ENCODE measurements at places on chromosomes 16 and 17.

DNA sequence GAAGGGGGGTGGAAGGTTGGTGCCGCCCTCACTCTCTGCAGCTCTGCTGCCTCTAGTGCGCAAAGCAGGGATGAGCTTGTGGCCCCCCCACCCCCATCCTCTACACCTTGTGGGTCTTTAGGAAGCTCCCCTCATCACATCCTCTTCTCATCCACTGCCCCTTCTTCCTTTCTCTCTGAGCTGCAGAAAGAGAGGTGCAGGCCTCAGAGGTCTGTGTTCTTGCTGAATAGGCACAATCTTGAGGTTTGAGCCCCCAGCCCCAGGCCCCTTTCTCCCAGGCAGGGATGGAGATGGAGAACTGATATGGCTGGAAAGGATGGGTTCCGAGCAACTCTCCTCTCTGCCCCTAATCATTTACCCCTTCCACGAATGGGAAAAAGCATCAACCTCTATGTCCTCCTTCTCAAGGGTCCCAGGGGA lies 2.6 kb downstream of the CACNA1G start:
- DNase-seq, result no peak

DNA sequence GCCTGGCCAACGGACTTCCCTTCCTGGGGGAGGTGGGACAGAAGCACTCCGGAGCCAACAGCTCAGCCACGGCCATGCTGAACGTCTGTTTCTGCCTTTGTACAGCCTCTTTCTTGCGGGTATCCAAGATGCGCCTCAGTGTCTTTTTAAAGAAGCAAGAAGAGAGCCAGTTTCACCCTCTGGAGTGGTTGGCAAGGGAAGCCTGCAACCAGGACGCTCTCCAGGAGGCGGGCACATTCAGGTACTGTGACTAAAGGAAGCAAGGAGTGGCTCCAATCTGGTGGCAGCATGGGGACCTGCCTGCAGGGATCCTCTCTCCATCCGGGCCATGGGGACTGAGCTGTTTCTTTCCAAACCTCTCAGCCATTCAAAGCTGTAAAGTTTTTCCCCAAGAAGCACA lies 60.6 kb upstream of the ENDOV start:
- DNase-seq, result no peak

DNA sequence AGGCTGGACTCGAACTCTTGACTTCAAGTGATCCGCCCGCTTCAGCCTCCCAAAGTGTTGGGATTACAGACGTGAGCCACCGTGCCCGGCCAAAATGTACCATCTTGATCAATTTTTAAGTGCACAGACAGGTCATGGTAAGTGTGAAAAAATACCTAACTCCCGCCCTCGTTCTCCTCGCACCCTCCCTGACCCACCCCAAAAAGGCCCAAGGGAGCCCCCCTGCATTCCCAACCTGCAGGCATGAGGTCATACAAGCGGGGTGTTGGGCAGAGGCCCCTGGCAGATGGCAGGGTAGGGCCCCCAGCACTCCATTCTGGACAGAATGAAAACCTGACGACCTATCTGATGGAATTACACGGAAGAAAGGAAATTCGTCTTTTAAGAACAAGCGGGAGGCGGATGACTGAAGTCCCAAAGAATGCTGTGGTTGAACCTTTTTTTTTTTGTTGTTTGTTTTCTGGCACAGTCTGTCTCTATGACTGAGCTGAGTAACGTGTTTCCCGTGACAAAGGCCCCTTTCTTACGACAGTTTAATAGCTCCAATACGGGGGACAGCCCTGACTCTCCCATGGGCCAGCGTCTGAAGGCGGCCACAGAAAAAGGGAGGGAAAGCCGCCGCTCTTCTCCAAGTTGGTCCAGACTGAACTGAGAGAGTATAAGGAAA lies 376.4 kb downstream of the SLC39A11 start:
- DNase-seq, result no peak

DNA sequence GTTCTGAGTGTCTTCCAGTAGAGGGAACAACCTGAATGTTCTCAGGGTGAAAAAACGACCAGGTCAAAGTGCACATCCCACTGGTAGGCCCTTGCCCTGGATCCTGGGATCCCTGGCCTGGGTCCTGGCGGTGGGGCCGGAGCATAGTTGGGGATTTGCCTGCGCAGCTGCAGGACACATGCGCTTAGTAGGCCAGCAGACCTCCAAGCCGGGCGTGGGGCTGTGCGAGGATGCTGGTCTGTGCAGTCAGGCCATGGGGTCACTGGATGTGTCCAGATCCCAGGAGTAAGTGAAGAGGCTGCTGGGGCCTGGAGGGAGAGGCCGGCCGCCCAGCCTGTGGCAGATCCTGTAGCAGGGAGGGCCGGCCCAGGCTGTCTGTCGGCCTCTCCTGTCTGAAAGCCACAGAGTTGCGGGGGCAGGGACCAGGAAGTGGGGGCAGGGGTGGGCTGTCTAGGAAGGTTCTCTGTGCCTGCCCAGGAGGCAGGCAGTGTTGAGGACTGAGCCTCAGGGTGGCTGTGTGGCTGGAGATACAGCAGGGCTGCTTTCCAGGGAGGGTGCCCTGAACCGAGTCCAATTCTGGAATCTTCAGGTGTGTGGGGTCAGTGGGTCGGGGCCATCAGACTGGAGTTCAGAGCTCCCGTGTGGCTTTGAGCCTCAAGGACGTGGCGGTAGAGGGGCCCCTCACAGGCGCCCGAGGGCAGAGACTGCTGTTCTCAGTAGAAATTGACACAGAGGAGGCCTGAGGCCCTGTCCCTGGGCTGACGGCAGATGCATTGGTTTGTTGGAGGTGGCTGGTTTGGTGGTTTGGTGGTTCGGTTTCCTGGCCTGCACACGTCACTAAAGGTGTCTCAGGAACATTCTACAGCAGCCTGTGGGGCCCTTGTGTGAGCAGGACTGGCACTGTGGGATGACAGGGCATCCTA lies 17.2 kb upstream of the NUDT16L1 start:
- DNase-seq, result no peak

GRCh38 chr16:7938175-7938574 lies 605.5 kb downstream of the RBFOX1 start:
- DNase-seq, result no peak

DNA sequence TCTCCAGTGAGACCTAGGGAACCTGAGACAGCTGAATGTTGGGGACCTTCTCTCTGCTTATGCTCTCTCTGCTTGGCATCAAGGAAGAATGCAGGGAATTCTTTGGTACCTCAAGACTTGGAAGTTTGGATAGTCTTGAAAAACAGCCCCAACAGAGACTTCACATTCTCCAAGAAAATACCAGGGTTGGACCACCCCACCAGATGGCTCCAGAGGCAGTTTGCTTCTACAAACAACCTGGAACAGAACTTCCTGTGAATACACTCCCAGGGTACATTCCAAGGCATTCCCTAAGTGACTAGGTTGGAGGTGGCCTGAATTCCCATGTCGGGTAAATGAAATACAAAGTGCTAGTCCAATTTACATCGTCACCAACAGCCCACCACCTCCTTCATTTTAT lies 314.4 kb downstream of the PMP22 start:
- DNase-seq, result no peak

DNA sequence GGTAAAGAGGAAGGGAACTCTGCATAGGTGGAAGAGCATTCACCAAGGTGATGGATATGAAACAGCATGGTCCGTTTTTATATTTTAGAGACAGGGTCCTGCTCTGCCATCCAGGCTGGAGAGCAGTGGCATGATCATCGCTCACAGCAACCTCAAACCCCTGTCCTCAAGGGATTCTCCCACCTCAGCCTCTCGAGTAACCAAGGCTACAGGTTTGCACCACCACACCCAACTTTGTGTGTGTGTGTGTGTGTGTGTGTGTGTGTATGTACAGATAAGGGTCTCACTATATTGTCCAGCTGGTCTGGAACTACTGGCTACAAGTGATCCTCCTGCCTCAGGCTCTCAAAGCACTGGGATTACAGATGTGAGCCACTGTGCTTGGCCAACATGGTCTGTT lies 77.5 kb upstream of the NACA2 start:
- DNase-seq, result no peak

DNA sequence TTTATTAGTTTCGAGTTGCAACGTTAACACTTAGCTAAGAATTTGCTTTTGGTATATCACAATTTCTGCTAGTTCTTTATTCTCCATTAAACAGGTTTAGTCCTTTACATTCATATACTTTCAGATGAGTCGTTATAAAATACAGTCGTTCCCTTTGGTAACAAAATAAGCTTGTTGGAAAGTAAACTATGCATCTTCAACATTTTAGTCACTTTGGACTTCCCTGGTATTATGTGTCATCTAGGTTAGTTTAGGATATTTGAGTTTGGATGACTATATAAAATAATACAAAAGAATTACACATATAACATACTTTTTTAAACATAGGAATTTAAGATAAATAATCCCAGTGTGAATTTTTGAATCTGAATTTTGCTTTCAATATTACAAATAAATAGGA lies 351.5 kb downstream of the BCAS3 start:
- no peak for DNase-seq

GRCh38 chr16:30649725-30650368 lies 913 bp upstream of the PRR14 start:
- DNase-seq, result no peak

- no peak for DNase-seq
These were observed 946 bp downstream of the STUB1 start for GRCh38 chr16:680967-681745.

DNA sequence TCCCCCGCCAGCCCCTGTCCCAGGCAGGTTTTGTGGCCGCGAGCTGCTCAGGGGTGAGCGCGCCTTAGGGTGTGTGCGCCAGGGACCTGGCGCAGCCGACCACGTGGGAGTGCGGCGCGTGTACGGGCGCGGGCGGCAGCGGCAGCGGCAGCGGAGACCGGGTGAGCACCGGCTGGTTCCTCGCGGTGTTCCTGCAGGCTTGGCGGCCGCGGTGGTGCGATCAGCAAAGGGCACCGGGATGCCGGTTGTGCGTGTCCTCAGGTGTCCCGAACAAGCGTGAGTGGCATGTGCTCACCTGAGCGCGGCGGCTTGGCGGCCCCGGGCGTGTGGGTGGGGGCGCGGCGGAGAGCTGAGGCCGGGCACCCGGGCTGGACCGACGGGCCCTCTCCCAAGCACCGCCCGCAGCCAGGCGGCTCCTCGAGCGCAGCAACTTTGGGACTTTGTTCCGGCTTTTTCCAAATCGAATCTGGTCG lies 381 bp upstream of the HSD11B2 start:
- no peak for DNase-seq

- no peak for DNase-seq
These were observed 47.4 kb upstream of the FOXJ1 start for GRCh38 chr17:76188213-76189016.

GRCh38 chr17:78501241-78502036 lies 75.8 kb downstream of the DNAH17 start:
- no peak for DNase-seq

GRCh38 chr16:71568551-71568950 lies 8.3 kb downstream of the TAT start:
- no peak for DNase-seq

DNA sequence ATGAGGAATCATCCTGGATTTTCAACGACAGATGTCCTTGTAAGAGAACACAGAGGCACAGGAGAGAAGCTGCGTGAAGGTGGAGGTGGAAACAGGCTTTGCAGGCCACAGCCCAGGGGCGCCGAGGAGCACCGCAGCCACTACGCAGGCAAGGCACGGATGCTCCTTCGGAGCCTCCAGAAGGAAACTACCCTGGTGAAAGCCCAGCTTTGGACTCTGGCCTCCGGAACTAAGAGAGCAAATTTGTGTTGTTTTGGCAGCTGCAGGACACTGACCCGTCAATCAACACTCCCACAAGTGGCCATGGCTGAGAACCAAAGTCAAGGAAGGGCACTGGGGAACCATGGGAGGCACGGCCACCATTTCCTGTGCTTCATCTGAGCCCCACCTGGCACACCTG lies 3.4 kb downstream of the ARL16 start:
- no peak for DNase-seq

- no peak for DNase-seq
These were observed 50.5 kb upstream of the ZNF750 start for GRCh38 chr17:82890339-82890730.

- DNase-seq, result no peak
These were observed 1032.2 kb downstream of the CDH11 start for GRCh38 chr16:64089697-64090096.

DNA sequence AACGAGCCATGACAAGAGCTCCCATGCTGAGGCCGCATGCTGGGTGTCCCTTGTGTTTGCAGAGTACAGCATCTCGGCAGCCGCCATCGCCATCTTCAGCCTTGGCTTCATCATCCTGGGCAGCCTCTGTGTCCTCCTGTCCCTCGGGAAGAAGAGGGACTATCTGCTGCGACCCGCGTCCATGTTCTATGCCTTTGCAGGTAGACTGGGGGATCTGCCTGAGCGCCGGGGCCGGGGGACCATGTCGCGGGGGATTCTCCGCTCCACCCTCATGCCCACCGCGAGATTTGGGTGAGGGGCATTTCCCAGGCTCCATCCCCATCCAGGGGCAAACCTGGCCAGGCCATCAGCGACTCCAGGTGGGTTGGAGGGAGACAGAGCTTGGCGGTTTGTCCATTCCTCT lies 10.7 kb downstream of the CACNG1 start:
- no peak for DNase-seq

- no peak for DNase-seq
These were observed 172.4 kb upstream of the TNRC6C start for GRCh38 chr17:77786090-77786489.

DNA sequence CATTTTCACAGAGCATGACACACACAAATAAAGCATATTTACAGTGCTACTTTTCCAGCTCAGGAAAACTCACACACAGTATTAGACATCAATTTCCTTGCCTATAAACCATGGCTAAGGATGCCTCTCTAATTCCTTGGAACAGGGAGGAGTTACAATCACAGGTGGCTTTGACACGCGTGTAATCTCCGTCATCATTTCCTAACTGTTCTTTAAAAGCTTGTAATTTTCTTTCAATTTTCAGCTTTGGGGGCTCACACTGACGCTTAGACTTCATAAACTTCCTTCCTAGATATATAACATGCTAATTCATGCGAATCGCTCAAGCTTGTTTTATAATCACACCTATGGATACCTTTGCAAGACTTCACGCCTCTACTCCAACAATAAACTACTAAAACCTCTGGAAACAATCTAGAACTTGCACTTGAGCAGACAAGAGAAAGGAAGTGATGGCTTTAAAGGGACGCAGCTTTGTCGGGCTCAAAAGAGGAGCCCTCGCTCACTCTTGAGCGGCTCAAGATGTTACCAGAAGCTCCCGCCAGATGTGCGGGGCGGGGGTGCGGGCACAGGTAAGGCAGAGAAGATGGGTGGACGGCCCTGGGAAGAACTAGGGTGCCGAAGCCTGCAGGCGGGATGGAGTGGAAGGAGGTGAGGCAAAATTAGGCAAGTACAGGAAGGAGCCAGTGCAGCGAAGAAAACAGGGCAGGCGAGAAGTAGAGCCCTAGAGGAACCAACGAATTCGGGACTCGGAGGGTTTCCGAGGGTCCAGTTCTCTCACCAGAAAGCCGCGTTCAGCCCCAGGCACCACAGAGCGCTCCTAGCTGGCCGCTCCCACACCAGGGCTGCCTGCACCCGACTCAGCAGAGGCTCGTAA lies 631 bp downstream of the RETREG3 start:
- no peak for DNase-seq

- no peak for DNase-seq
These were observed 13.3 kb downstream of the WIPI1 start for GRCh38 chr17:68443972-68444464.
